NCI-H446 treated with DMSO at 0.1 percent for 48 hours (cell line): ENCODE measurements at places on chromosomes 2 and 18.

DNA sequence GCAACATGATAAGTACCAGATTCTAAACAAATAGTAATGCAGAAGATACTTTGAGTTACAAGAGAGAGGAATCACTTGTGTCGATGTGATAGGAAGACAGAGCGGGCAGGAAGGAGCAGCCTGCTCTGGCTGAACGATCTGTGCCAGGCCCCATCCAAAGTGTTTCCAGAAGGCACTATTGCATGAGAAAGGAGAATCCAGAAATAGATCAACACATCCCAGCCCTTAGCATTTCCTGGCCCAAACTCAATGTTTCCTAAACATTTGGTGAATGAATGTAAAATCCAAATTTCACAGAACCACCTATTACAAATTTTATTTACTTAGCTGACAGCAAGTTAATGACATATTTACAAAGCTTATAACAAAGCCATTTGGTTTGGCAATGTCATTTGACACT lies 257.2 kb downstream of the TXNL1 start:
- no peak for DNase-seq

- no peak for DNase-seq
Measured at GRCh38 chr2:223908304-223908998, 36.7 kb downstream of the WDFY1 start.

DNA sequence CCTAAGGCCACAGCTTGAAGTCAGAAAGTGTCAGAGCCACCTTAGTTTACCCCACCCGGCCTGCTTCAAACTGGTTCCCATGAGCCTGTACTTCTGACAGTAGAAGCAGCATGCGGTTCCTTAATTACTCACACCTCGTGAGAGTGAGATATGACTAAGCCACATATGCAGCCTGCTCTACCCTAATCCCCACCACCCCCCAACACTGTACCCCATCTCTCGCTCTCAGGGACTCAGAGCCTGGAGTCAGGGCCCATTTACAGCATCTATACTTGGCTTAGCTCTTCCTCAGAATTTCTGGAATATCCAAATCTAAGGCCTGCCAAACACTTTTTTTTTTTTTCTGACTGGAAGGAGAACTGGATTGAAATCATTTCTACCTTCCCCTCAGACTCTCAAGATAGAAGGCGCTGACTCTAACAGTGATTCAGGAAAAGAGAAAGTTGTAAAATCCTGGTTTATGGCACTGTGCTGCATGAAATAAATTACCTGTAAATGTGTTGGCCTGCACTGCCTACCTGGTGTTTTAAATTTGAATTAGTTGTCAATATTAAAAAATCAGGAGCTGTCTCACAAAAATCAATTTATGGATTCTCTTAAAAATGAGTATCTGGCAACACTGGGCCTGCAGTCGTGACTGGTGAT lies 360.0 kb downstream of the RND3 start:
- DNase-seq = no peak

DNA sequence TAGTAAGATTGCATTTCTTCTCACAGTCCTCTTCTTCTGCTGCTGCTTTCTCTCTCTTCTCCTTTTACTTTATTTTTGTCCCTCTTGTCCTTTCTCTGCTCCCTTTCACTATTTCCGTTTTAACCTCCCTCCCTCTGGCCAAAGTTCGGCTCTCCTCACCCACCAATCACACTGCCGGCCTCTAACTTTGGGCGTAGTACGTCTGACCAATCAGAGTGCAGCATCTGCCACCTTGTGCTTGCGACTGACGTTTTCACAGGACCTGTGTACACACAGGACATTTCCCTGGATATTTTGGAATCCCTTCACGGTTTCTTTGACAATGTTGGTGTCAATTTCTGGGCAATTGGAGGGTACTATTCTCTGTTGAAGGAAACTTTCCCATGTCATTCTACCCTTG lies 22.6 kb upstream of the ICOS start:
- DNase-seq = no peak

GRCh38 chr2:143936538-143936847 lies 583.4 kb downstream of the ZEB2 start:
- no peak for DNase-seq

DNA sequence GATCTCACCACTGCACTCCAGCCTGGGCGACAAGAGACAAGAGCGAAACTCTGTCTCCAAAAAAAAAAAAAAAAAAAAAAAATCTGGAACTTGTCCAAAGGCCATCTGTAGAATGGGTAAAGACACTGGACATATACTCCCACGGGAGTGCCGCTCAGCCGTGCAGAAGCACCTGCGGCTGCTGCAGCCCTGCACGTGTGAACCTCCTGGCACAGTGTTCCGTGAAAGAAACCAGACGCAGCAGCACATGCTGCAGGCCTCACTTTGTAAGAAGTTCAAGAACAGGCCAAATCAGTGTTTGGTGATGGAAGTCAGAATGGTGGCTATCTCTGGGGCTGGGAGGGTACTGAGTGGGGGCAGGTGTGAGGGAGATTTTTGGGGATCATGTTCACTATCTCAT lies 6.5 kb downstream of the CHRND start:
- no peak for DNase-seq

DNA sequence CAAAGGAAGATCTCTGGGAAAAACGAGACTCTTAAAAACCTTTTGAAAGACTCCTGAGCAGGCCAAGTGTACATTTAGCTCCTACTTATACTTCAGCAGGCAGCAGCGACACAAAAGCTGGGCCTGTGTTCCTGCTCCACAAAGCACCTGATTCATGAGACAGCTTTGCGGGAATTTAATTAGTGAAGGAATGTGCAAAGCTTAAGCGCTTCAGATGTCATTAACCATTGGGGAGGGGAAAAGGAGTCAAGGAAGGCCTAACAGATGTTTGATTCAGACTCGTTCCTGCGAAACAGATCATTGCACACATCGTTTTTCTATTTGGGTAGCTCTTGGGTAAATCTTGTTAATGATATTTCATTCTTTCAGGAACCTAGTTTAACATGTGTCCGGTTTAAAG lies 125.9 kb downstream of the MAIP1 start:
- DNase-seq = no peak

- DNase-seq = no peak
Measured at GRCh38 chr2:211302676-211303075, 746.3 kb downstream of the CPS1 start.

DNA sequence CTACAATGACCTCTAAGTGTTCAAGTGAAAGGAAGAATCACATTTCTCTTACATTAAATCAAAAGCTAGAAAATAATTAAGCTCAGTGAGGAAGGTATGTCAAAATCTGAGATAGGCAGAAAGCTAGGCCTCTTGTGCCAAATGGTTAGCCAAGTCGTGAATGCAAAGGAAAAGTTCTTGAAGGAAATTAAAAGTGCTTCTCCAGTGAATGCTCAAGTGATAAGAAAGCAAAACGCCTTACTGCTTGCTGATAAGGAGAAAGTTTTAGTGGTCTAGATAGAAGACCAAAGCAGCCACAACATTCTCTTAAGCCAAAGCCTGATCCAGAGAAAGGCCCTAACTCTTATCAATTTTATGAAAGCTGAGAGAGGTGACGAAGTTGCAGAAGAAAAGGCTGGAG lies 932.3 kb upstream of the ACVR2A start:
- DNase-seq = no peak

GRCh38 chr2:217650716-217651360 lies 352.0 kb downstream of the TNS1 start:
- no peak for DNase-seq

GRCh38 chr2:211901226-211901846 lies 637.3 kb downstream of the ERBB4 start:
- DNase-seq = no peak

- no peak for DNase-seq
Measured at GRCh38 chr2:31810200-31810917, 200.4 kb downstream of the MEMO1 start.

DNA sequence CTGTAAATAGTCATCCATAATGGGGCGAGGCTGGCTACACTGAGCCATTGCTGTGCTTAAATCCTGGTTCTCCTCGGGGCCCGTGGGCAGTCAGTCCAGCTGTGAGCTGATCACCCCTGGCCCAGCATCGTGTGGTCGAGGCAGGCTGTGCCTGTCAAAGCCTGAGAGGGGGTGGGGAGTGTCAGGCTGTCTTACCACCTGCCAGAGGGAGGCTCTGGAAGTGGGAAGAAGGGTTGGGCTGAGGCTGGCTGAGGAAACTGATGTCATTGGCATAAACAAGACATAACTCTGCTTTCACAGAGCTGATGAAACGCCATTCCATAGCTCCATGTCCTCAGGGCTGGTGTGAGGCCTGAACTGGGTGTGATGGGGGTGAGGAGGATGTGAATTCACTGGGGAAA lies 49.7 kb downstream of the KLHL29 start:
- DNase-seq = no peak

DNA sequence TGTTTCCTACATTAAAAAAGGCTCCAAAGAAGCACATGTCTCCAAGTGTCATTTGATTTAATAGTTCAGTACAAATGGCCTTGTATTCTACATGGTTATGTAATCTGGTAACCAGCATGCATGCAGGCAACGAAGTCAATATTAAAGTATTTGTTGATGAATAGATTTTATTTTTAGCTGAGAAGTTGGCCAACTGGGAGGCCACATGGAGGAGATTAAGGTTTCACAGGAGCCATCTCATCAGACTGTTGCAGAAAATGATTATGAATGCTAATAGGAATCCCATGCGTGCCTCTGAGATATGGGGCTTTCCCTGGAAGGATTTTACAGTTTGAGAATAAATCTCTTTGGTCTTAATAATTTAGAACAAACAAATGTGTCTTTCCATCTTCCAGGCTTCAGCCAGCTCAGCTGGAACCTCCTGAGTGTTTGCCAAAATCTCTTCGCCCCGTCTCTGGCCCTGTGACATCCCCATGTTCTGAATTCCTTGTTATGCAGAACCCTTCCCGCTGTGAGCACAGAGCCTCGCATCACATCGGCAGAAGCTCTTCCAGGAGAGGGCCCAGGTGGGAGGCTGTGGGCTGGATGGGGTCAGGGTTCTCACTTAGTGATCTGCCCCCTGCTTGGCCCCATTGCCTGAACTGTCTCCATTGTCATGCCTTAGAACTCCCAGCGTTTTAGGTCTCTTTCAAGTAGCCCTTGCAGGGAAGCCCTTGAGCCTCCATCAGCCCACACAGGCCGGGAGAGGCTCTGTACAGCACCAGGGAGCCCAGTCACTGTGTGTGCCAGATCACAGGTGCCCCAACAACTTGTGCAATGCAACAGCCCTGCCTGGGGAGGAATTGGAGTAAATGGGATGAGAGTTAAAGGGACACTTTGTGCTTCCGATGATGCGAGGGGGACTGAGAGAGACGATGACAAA lies 190.5 kb upstream of the TWIST2 start:
- no peak for DNase-seq

- DNase-seq = no peak
Measured at GRCh38 chr18:45334191-45334590, 281.1 kb upstream of the SLC14A2 start.

GRCh38 chr2:130981667-130982066 lies 111.6 kb downstream of the FAM168B start:
- no peak for DNase-seq

DNA sequence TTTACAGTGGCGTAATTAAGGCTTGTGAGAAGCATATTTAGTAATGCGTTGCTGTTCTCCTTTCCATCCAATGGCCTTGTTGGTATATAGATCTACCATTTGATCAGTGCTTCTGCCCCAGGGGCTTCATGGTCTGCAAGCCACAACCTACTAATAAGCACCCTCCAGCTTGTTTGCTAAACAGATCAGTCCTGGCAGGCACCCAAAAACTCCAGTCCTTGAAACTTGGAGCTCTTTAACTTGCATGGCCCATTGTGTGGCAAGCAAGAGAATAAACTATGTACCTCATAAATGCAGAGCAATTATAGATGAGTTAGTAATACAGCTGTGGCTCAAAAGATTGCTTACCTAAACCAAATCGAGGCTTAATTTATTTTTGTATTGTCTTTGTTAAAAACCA lies 158.5 kb downstream of the FTCDNL1 start:
- DNase-seq = no peak

- DNase-seq = no peak
Measured at GRCh38 chr2:8544171-8544785, 137.6 kb upstream of the ID2 start.

GRCh38 chr2:85605406-85606115 lies 3.1 kb upstream of the TMEM150A start:
- DNase-seq = no peak

GRCh38 chr2:102677244-102678215 lies 58.2 kb downstream of the SLC9A2 start:
- no peak for DNase-seq

DNA sequence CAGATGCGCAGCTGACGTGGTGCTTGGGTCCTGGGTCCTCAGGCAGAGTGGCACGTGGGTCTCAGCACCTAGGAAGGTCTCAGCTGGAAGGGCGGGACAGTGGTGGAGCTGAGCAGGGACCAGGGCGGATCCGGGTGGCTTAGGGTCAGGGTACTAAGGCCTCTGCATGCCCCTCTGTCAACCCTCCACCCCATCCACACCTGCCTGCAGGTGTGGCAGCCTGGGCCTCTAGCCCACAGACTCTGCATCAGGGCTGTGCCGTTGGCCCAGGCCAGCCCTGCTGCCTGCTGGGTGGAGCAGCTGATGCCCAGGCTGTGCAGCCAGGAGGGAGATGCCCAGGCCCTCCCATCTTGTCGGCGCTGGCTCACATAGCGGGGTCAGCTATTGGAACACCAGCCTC lies 24.6 kb upstream of the OTOS start:
- DNase-seq = no peak

GRCh38 chr2:23432531-23432930 lies 47.6 kb downstream of the KLHL29 start:
- DNase-seq = no peak

DNA sequence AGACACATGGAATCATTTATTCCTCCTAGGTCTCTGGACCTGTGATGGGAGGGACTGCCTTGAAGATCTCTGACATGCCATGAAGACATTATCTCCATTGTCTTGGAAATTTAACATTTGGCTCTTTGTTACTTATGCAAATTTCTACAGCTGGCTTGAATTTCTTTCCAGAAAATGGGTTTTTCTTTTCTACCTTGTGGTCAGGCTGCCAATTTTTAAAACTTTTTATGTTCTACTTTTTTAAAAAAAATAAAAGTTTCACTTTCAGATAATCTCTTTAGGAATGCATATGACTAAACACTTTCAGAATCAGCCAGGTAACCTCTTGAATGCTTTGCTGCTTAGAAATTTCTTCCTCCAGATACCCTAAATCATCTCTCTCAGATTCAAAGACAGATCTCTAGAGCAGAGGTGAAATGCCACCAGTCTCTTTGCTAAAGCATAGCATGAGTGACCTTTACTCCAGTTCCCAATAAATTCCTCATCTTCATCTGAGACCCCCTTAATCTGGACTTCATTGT lies 209.6 kb downstream of the RPRM start:
- DNase-seq = no peak

- DNase-seq = no peak
Measured at GRCh38 chr2:132560562-132560961, 109.4 kb downstream of the LYPD1 start.

GRCh38 chr2:214484239-214484638 lies 73.4 kb downstream of the VWC2L start:
- no peak for DNase-seq

- no peak for DNase-seq
Measured at GRCh38 chr2:150477347-150477746, 10.1 kb downstream of the RND3 start.

- DNase-seq = no peak
Measured at GRCh38 chr2:238646803-238647202, 201.1 kb upstream of the TWIST2 start.

- no peak for DNase-seq
Measured at GRCh38 chr18:61995618-61996017, 102.8 kb upstream of the RNF152 start.
